ENCODE measurements at places on chromosomes 2 and 18.

- no peak for DNase-seq
Measured at GRCh38 chr2:134782792-134783191, 55.6 kb upstream of the ACMSD start.

- DNase-seq, result no peak
Measured at GRCh38 chr2:183892315-183892941, 705.9 kb upstream of the ZNF804A start.

DNA sequence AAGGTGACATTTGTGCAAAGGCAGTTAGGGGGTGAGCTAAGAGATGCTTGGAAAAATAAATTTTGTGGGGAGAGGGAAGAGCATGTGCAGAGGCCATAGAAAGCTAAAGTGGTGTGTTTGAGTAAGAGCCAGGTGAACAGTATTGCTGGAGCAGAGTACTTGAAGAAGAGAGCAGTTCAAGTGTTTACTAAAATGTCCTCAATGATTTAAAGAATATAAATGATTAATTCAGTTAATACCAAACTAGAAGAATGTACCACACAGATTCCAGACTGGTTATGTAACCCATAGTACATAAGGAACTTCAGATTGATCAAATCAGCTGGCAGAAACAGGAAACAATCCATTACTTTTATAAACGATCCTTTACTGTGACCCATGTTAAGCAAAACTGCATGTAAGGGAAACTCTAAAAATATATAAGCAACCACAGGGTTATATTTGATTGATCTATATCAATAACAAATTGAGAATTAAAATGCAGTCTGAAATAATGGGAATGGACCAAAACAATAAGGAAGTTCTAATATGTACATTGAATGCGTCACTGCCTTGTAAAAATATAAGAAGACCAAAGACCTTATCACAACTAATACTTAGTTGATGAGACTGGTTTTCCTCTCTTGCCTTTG, 76.9 kb downstream of the LDAH start:
- DNase-seq, result no peak

GRCh38 chr2:45031028-45031427, 21.8 kb upstream of the SIX2 start:
- no peak for DNase-seq

DNA sequence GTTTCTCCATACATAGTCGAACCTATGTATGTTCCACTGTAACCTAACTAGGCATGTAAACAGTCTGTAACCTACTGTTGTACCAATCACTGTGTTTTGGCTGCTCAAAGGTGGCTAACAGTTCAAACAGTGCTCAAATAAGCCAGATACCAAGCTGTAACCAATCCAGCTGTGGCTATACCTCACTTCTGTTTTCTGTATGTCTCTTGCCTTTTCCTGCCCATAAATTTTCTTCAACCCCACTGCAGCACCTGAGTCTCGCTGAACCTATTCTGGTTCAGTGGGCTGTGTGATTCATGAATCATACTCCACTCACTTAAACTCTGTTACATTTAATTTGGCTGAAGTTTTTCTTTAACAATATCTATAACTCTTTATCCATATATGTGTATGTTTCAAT, 340.7 kb downstream of the LPIN1 start:
- no peak for DNase-seq

DNA sequence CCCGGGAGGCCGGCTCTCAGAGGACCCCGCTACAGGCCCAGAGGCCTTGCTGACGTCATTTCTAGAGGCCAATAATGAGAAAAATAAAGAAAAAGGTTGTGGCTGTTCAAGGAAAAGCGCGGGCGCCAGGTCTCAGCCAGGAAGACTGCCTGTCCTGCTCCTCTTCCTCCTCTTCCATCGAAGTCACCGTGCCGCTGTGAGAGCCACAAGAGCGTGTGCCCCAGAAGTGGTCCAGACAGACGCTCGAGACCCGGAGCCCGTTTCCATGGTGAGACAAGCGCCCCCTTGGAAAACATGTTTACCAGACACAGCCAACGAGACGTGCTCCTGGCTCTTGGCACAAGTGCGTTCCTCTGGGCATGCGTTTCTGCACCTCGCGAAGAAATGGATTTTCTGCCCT, 210.5 kb downstream of the HDAC4 start:
- no peak for DNase-seq

GRCh38 chr2:196853301-196854087, 44.3 kb upstream of the C2orf66 start:
- DNase-seq, result no peak

- DNase-seq, result no peak
Measured at GRCh38 chr2:3533836-3534235, 14.5 kb upstream of the ADI1 start.

DNA sequence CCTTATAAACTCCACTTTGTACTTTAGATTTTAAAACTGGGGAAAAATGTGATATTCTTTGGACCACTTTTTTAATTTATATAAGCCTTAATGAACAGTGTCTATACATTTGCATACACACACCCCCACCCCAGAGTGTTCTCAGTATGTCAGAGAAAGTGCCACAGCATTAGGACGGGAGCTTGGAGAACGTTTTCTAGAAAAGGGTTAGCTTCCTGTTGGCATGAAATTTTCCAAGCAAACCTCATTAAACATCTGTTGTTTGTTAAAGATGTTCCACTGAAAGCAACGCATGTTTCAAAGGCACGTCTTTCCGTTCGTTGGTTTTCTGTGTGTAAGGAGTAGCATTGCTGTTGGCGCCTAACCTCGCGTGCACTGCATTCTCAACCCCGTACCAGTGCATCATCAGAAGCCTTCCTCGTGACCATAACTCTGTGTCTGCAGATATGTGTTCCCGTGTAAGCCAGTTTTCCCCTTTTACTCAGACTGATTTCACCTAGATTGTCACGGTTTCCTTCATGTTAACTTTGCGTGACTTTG, 228.5 kb downstream of the ALPK2 start:
- DNase-seq, result no peak

- DNase-seq, result no peak
Measured at GRCh38 chr2:183530333-183530901, 406.2 kb downstream of the NUP35 start.

DNA sequence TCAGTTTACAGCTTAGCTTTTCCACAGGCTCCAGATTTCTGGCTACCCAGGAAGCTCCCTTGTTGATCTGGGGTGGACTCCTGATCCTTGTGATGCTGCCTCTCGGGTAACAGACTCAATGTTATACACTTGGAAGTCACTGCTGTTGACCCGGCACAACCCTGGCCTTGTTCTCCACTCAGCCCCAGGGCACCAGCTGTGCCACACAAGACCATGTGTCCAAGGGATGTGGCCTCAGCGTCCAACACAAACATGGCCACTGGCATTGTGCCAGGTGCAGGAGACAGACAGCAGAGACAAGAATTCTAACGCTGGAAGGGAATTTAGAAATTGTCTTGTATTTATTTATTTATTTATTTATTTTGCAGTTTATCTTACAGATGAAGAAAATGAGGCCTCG, 39.0 kb upstream of the PPP4R1 start:
- no peak for DNase-seq

- no peak for DNase-seq
Measured at GRCh38 chr2:44135296-44135695, 33.4 kb upstream of the PPM1B start.

GRCh38 chr2:16031848-16032159, 91.5 kb downstream of the MYCN start:
- no peak for DNase-seq

GRCh38 chr18:28432339-28432738, 255.4 kb upstream of the CDH2 start:
- DNase-seq, result no peak

DNA sequence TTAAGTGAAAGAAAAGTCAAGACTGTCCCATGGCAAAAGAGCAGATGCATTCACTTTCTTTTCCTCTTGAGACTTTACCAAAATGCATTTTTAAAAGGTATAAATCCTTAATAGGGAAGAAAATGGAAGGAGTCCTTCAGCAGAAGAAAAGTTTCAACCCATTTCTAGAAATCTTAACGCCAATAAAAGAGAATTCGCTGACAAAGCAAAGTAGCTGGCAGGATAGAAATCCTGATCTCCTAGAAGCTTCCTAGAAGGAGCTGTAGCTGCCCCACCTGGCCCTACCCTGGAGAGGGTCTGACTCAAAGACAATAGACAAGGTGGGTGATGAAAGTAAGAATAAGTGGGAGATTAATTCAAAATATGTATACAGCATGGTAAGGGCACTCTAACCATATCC, 144.9 kb upstream of the PKDCC start:
- DNase-seq, result no peak

DNA sequence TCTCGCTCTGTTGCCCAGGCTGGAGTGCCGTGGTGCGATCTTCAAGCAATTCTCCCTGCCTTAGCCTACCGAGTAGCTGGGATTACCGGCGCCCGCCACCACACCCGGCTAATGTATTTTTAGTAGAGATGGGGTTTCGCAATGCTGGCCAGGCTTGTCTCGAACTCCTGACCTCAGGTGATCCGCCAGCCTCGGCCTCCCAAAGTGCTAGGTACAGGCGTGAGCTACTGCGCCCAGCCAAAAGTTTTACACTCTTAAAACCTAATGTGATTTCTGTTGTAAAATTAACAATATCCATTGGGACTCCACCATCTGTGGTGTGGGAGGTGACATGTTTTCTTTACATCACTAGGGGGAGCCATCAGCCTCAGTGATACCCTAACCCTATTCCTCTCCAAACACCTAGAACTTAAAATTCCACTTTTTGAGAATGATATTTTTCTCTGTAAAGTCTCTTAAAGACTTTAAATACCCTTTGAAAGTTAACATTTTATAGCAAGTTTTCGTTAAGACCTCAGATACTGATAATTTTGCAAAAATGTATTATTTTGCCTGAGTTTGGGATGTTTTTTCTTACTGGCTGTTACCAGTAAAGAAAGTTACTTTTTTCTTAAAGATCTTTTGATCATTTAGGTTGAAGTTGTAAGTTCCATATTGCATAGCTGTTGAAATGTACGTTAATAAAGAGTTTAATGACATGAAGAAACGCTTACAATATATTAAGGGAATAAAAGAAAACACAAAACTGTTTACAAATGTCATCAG, 11.6 kb upstream of the EIF2AK2 start:
- DNase-seq, result no peak

- no peak for DNase-seq
Measured at GRCh38 chr2:42926434-42927333, 134.3 kb upstream of the HAAO start.

DNA sequence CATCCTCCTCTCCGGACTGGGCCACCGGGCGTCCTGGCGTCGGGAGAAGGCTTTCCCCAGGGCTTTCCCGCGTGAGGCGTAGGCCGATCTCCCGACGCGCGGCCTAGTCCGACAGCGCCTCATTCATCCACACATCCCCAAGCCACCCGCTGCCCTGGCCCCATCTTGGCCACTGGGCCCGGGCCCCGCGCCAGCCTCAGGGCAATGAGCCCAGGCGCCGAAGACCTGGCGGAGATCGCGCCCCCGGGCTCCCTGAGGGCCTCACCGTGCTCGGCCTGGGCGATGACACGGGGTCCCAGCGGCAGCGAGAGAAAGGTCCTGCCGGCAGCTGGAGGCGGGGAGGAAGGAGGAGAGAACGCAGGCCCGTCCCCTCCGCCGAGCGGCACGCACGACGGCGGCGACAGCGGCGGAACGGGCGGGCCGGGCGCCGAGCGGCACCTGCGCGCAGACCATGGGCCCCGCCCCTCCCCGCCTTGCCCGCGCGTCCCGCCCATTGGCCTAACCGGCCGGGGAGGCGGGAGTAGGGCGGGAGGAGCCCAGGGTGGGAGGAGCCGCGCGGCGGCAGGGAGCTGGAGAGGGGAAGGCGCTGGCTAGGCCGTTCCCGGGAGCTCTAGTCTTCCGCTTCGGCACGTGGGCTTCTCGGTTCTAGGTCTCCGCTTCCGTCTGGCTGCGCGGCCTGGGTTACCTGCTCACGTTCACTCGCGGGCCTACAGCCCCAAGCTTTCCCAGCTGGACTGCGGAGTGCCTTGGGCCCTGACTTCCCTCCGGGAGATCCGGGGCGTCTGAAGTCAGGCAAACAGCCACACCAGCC, at the start of gene OLA1:
Gene OLA1, minus strand, starts transcription at position 346 of the 811 bp plus-strand sequence. CDS start 1,717 bp downstream, outside the sequence.
- DNase-seq, result peak; percentile 90

DNA sequence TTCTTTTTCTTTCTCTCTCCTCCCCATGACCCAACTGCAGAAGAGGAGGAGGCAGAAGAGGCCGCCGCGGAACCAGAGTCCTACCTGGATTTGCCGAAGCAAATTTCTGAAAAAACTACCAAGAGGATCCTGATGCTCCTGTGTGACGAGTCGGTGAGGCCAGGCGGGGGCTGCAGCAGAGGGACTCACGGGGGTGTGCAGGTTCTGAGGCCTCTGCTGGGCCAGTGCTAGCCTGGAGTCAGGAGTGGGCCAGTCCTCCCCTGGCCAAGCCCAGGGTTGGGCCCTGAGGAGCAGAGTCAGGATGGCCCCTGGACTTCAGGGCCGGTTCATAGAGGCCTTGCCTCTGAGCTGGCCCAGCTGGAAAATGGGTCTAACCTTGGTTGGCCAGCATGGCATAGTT, 29.3 kb downstream of the OTOF start:
- DNase-seq, result no peak

DNA sequence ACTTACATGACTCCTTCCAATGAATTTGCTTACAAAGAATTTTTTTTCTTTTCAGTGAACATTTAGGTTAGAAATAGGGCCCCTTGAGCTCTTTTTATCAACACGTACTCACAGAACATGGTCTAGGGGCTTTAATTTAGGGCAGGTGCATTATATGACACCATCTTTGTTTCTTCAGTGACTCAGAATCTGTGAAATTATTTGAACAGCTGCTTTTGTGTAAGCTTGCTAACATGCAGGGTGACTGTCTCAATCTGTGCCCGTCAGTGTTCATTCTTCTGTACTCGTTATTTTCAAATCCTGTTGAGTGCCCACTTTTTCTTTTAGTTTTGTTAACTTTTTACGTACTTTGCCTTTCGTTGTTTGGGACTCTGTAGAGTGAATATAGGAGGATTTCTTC, 52.8 kb upstream of the CABYR start:
- no peak for DNase-seq

GRCh38 chr2:128754246-128754724, 435.6 kb upstream of the HS6ST1 start:
- no peak for DNase-seq

- DNase-seq, result no peak
Measured at GRCh38 chr2:13308989-13309388, 592.3 kb downstream of the TRIB2 start.

- DNase-seq, result no peak
Measured at GRCh38 chr18:13577091-13577697, 149.2 kb downstream of the FAM210A start.

- DNase-seq, result no peak
Measured at GRCh38 chr2:113180131-113180946, 6.6 kb downstream of the PSD4 start.

- no peak for DNase-seq
Measured at GRCh38 chr18:66553824-66554223, 50.1 kb downstream of the CDH19 start.
